Umbilical cord (tissue), 2 donors: ENCODE measurements at places on chromosomes 6 and 20.
A peak's percentile ranks its signal among the peaks of the same experiment; 100 is the strongest.

- DNase-seq, result no peak
Observed at GRCh38 chr6:124535299-124535698, 426.9 kb upstream of the RNF217 start.

- no peak for DNase-seq
Observed at GRCh38 chr6:155186052-155186658, 77.7 kb upstream of the CLDN20 start.

GRCh38 chr6:18343741-18344140 is 43.4 kb upstream of the RNF144B start:
- no peak for DNase-seq

DNA sequence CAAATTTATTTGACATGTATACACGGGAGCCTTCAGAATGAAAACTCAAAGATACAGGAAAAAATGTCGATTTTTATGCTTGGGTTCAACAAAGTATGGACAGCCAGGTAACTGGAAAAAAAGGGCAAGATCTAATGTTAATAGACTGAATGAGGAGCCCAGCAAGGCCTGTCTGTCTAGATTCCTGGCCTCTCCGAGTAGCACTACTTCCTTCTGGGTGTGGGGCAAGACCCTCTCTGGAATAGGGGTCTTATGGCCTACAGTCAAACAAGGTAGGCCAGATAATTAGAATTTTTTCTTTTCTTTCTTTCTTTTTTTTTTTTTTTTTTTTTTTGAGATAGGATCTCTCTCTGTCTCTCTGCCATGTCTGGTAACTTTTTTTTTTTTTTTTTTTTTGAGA is 113.4 kb upstream of the SHLD1 start:
- DNase-seq, result no peak

- DNase-seq, result no peak
Observed at GRCh38 chr20:59336540-59336939, 36.1 kb downstream of the EDN3 start.

- DNase-seq, result peak; percentile 96
Observed at GRCh38 chr20:17875106-17875980, 93.3 kb downstream of the SNX5 start.
